ENCODE measurements at places on chromosomes 7 and 10.

DNA sequence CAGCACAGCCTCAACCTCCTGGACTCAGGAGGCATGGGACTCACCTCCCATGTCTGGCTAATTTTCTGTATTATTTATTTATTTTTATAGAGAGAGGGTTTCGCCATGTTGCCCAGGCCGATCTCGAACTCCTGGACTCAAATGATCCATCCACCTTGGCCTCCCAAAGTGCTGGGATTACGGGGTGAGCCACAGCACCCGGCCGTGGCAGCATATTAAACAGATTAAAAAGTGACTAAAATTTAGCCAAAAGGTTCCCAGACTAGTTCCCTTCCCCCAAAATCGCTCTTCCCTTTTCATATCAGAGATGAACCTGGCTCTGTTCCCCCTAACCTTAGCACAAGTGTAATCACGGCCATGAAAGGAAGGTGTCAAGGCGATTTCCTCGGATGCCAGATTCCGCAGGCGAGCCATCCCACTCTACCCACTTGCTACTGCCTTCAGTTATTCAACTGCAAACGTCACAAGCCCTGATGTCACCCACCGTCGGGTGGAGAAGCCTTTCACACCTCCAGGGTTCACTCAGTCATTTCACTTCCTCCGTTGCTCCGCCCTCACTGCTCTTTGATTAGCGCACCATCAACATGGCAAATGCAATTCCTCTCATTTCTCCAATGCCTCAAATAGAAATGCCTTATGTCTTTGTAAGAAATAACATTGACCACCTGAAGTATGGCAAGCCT, 104.7 kb upstream of the RHEB start:
- DNase-seq: no peak

GRCh38 chr10:83934641-83935338, 204.5 kb upstream of the GHITM start:
- DNase-seq: no peak

GRCh38 chr7:5773661-5774086, 7.8 kb downstream of the RNF216 start:
- DNase-seq: no peak

- no peak for DNase-seq
Measured at GRCh38 chr7:115582956-115583355, 447.6 kb downstream of the TFEC start.

DNA sequence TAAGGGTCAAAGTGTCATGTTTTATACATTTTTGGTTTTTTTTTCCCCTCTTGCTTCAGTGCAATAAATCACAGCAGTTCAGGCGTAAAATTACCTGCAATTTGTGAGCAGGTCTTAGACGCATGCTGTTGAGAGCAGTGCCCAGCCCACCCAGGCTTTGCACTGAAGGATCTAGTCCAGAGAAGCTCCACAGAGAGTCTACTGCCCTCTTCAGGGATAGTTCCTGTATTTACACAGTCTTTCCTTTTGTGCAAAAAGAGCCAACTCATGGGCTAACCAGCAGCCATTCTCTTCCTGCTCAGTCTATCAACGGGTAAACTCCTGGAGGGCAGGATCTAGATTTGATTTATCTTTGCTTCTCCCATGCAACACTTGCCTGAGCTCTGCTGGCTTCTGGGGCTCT, 82.2 kb upstream of the NAMPT start:
- DNase-seq: no peak

DNA sequence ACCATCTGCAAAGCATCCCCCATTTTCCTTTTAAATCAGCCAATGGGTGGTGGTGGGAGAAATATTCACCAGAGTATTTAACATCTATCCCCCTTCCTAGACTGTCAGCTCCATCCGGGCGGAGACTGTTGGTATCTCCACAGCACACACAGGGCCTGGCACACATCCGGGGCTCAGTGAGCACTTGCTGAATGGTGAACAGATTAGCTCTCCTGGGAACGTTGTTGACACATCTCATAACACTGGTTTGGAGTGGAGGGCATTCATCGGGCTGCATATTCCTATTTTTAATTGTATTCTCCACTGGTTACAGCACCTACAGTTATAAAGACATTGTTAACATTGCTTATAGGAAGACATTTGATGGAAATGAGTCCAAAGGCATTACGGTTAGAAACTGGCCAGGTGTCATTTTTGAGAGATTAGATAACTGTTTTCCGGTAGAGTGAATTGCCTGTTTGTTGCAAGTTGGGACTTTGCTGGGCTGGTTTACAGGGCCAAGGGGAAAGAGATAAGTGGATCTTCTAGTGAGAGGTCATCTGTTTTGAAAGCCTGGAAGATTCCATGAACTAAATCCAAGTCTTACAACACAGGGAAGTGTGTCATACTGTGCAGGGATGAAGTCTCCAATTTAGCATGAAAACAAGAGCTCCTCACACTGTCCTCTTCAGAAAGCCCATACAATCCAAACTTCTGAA, 101.8 kb downstream of the EGFR start:
- no peak for DNase-seq

- no peak for DNase-seq
Measured at GRCh38 chr7:1947586-1948217, 277.6 kb downstream of the ELFN1 start.

- no peak for DNase-seq
Measured at GRCh38 chr10:118977022-118977599, 52.4 kb upstream of the NANOS1 start.

GRCh38 chr10:132550366-132551092, 12.9 kb downstream of the INPP5A start:
- no peak for DNase-seq

- DNase-seq: no peak
Measured at GRCh38 chr7:150668472-150668911, 17.0 kb upstream of the GIMAP2 start.

DNA sequence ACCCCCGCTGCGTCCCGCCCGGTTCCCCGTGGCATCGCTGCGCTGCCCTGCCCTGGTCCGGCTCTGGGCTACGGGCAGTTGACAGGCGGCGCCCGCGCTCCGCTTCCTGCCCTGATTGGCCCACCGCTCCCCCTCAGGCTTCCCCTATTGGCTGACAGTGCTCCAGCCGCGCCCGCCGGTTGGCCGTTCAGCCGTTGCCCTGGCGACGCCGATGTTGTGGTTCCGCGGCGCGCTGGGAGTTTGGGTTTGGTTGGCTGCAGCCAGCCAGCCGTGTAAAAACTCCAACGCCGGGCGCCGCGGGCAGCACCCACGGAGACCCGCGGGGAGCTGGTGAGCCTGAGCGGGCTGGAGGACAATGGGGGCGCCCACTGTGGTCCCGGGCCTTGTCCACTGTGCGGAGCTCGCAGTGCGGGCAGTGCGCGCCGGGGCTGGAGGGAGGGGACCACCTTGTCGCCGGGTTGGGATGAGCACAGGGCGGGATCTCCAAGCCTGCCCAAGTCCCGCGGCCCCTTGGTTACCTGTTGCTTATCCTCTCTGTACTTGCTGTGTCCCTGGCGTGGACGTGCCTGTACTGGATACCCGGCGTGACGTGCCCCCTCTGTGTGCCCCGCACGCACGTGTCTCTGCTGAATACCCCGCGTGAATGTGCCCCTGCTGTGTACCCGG, at the start of gene C7orf57:
TSS of gene C7orf57 (plus strand) at position 243 of the 666 bp plus-strand sequence. CDS start 766 bp downstream, outside the sequence.
- DNase-seq: peak; percentile 87

DNA sequence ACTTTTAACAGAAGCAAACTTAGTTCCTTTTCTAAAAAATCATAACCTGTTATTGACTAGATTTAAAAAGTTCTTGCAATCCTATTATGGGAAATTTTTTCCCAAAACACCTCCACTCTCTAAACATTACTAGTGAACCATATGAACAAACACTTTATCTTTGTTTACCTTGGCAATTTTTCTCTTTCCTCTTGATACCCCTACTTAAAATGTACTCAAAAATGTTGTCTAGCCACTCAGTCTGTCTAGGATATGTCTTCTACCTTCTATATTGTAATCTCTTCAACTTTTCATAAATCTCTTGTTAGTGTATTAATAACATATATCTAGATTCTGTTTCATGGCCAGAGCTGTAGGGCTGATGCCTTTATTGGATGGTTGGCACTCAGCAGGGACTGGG, 630.0 kb upstream of the GRM3 start:
- no peak for DNase-seq

DNA sequence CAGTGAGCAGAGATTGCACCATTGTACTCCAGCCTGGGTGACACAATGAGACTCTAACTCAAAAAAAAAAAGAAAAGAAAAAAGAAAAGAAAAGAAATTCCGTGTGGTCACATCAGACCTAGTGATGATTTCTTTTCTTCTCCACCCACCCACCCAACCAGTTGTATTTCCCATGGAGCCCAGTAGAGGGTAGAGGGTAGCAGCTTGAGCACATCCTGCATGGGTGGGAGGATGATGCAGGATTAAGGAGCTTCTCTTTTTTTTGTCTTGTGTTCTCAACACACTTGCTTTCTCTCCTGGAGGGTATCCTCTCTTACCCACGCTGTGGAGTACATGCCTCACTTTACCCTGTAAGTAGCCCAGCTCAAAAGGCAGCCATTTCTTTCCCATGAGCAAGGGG, 118.6 kb upstream of the CARD11 start:
- no peak for DNase-seq

DNA sequence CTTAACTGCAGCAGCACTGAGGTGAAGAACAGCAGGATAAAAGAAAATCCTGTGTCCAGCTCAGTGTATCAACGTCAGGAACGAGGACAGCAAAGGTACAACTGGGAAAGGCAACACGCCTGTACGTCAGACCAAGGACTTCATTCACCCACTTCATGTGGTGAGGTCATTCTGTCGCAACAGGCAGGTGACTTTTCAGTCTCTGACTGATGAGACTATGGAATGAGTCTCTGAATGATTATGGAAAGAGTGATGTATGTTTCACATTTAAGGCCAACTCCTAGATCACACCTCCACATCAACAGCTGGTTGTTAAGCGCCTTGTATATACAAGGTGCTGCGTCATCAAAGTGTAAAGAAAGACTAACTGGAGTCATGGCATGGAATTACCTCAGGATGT, 297.6 kb upstream of the SP8 start:
- DNase-seq: no peak

DNA sequence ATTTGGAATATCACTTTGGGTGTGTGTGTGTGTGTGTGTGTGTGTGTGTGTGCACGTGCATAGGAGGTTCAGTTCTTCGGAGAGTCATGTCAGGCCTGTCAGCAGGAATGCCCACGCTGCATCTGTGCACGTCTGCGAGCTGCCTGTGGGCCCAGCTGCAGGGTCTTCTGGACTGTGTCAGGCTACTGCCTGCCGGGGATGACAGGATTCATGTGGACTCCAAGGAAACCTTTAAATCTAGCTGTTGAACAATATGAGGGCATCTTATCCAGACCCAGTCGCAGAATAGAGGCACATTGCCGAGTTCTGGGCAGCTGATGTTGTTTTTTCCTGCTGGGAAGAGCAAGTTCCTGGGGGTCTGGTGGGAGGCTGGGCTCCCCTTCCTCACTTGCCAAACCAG, 19.0 kb downstream of the AQP1 start:
- DNase-seq: no peak

DNA sequence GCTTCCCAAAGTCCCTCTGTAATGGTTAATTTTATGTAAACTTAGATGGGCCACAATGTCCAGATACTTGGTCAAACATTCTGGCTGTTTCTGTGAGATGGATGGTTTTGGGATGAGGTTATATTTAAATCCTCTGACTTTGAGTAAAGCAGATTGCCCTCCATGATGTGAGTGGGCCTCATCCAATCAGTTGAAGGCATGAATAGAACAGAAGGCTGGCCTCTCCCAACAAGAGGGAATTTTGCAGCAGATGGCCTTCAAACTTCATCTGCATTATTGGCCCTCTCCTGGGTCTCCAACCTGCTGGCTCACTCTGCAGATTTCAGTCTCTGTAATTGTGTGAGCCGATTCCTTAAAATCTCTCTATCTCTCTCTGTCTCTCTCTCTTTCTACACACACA, 362.3 kb downstream of the GRID1 start:
- no peak for DNase-seq

GRCh38 chr7:818031-818699, 14.1 kb upstream of the SUN1 start:
- no peak for DNase-seq

DNA sequence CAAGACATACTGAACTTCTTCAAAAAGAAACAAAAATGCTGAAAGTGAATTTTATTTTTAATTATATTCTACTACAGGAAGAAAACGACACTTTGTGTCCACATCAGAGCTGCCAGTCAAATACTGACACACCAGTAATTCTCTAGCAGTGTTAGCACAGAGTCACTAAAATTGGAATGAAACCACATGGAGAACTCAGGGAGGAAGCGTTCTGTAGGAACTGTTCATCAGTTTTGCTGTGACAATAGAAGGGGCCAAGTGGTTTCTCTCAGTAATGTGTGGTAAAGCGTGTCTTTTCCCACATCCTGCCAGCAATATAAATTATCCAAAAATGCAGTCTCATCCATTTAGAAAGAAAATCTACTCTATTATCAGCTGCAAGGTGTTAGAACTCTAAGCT, 683.3 kb downstream of the GRM8 start:
- DNase-seq: no peak

GRCh38 chr10:75466001-75466400, 34.6 kb downstream of the LRMDA start:
- DNase-seq: no peak

DNA sequence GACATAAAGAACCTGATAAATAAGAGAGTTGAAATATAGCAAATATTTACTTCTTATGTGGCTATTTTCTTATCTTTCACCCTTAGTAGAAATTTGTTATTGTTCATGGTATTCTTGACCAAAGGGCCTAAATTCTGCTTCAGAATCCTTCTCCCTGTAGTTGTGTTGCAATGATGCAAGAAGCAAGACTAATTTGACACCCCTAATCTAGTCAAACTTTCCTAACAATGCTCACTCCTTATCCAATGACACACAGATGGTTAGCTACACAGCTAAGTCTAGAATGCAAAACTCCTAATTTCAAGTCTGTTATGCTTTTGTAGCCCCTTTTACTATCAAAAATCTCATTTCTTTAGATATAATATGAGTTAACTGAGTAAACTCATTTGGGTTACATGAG, 56.1 kb downstream of the TWIST1 start:
- DNase-seq: no peak

- no peak for DNase-seq
Measured at GRCh38 chr7:42774436-42774835, 137.4 kb downstream of the C7orf25 start.

GRCh38 chr10:101261702-101262101, 32.4 kb upstream of the LBX1 start:
- DNase-seq: no peak

DNA sequence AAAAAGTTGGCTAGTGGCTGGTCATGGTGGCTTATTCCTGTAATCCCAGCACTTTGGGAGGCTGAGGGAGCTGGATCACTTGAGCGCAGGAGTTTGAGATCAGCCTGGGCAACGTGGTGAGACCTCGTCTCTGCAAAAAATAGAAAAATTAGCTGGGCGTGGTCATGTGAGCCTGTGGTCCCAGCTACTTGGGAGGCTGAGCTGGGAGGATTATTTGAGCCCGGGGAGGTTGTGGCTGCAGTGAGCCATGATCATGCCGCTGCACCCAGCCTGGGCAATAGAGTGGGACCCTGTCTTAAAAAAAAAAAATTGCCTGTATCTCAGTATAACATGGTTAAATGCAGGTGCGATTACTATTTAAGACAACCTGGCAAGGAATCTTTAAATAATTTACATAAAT, 61.0 kb downstream of the ADD3 start:
- no peak for DNase-seq

- DNase-seq: no peak
Measured at GRCh38 chr10:79241629-79241989, 105.7 kb upstream of the PPIF start.

Data from GM12891 (cell line).